ENCODE measurements at places on chromosomes 11 and 22. TPM values are rescaled to one million over a fixed set of nuclear protein-coding genes. Genes with fewer than 3 reads are reported as not detected.

Gene SAA4
- not detected for total RNA-seq

Gene TMPRSS13
- total RNA-seq: 0.50 TPM

Gene H19
- 10.7 TPM for total RNA-seq

Gene ZBTB3
- 39.7 TPM for total RNA-seq

Gene C22orf42
- not detected for total RNA-seq

Gene TEX12
- total RNA-seq: 0.31 TPM

Gene ACTN3
- total RNA-seq: 45.7 TPM

Gene RCOR2
- total RNA-seq: 118 TPM

Gene KCNJ1
- not detected for total RNA-seq

Gene OSBP
- 46.7 TPM for total RNA-seq

Gene DMC1
- 6.8 TPM for total RNA-seq

Gene ABCG4
- total RNA-seq: 1.2 TPM

Gene KCNQ1
- 2.2 TPM for total RNA-seq

Gene SOX6
- 0.15 TPM for total RNA-seq

Gene IGLL1
- total RNA-seq: not detected

Gene SLC17A6
- total RNA-seq: not detected

Gene LRRC51
- 6.4 TPM for total RNA-seq

Gene RIMBP3C
- 0.22 TPM for total RNA-seq

Gene FOLR3
- not detected for total RNA-seq

Gene SLN
- not detected for total RNA-seq

Gene MRGPRX3
- not detected for total RNA-seq

Gene LGALS1
- 33.6 TPM for total RNA-seq

Gene DDTL
- not detected for total RNA-seq

Gene BIK
- total RNA-seq: 6.8 TPM

Gene DEUP1
- total RNA-seq: not detected

Gene LINC01488
- total RNA-seq: not detected

Gene ADSL
- 175 TPM for total RNA-seq

Gene MMP3
- not detected for total RNA-seq

Gene AHNAK
- 15.2 TPM for total RNA-seq

Gene OR5P2
- total RNA-seq: not detected

Gene SLC16A8
- 1.1 TPM for total RNA-seq

Gene SYT13
- 6.0 TPM for total RNA-seq

Gene VWA5A
- total RNA-seq: 15.6 TPM

Gene NUDT8
- 6.5 TPM for total RNA-seq

Gene P2RY2
- 0.35 TPM for total RNA-seq

Gene SLC7A4
- 0.09 TPM for total RNA-seq

Gene OR51M1
- total RNA-seq: not detected

Gene PGM2L1
- total RNA-seq: 17.7 TPM

Gene NCAM1
- total RNA-seq: 2.2 TPM

Gene IGLL5
- not detected for total RNA-seq

Gene BTBD18
- not detected for total RNA-seq
